Activated naive CD4-positive, alpha-beta T cell (primary cell): ENCODE measurements at places on chromosomes 5 and 9.

DNA sequence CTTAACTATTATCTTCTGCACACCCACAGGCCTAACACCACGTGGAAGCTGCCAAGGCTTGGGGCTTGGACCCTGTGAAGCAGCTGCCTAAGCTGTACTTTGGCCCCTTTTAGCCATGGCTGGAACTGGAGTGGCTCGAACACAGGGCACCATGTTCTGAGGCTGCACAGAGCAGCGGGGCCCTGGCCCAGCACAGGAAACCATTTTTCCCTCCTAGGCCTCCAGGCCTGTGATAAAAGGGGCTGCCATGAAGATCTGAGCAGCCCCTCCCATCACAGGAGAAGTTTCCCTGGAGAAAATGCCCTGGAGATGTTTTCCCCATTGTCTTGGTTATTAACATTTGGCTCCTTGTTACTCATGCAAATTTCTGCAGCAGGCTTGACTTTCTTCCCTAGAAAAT is 126.3 kb downstream of the MELK start:
- no peak for DNase-seq

DNA sequence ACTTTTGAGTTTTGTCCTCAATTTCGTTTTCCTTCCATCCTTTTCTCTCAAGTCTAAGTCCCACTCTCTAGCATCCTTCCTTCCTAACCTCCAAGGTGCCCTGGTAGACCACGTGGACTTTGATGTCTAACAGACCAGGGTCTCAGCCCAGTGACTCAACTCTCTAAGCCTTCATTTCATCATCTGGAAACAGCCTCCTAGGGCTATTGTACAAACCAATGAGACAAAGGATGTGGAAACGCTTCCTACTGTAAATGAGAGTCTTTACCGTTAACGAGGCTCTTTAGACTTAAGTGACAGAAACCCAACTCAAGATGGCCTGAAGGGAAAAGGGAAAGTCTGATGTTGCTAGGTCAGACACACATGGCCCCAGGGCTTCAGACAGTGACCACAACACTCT is 49.2 kb upstream of the CPLX2 start:
- DNase-seq, result no peak

GRCh38 chr5:68538814-68539420 is 323.4 kb downstream of the PIK3R1 start:
- DNase-seq, result no peak

DNA sequence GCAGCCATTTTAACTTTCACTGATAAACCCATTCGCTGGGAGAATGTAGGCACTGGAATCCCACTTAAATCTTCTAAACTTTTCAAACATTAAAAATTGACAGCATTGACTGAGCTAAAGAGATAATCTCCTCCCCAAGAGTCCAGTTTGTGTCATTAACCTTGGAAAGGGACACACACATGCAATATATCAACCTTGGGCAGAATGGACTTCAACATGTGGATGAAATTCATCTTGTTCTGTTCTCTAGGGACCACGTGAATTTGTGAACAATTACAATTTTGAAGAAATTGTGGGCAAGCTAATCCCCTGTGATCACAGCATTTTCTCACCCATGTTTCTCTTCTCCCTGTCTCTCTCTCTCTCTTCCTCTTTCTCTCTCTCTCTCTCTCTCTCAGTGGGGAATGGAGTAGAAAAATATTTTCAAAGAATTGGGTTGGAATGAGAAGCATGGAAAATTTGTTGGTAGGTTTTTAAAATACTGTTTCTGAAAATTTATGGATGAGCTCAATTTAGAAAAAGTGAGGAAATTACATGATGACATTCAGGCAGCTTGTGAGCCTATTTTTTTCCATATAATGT is 553.7 kb downstream of the EBF1 start:
- DNase-seq, result no peak

GRCh38 chr9:106218427-106218826 is 524.1 kb downstream of the TMEM38B start:
- DNase-seq, result no peak

GRCh38 chr5:138502521-138502920 is 37.2 kb downstream of the EGR1 start:
- DNase-seq, result no peak

GRCh38 chr5:66848749-66849641 is 252.8 kb downstream of the MAST4 start:
- no peak for DNase-seq

- DNase-seq, result no peak
These were observed 361.2 kb upstream of the RIOK2 start for GRCh38 chr5:97544240-97544639.

DNA sequence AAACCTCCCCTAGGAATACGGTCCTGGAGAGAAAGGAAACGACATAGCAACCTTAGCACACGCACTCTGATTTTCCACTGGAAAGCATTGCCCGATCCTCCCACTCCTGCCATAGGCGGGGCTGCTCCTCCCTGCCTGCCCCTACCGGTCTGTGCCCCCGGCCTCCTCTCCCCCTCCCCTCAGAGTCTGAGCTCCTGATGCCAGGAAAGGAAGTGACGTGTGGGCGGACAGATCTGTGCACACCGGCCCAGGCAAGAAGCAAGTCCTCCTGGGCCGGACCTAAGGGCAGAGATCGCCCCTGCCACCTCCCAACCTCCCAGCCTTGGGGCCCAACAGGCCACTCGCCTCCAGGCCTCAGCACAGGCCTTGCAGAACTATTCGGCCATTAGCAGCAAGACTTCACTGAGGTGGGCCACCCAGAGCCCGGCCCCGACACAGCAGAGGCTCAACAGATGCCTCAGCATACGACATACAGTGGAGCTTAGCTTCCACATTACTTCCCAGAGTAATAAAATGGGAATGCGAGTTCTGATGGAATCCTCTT is 7.2 kb downstream of the NINJ1 start:
- no peak for DNase-seq

- DNase-seq, result no peak
These were observed 135.5 kb downstream of the CEMIP2 start for GRCh38 chr9:71632776-71633175.

- DNase-seq, result no peak
These were observed 4.8 kb downstream of the DNAH5 start for GRCh38 chr5:13939638-13940037.

DNA sequence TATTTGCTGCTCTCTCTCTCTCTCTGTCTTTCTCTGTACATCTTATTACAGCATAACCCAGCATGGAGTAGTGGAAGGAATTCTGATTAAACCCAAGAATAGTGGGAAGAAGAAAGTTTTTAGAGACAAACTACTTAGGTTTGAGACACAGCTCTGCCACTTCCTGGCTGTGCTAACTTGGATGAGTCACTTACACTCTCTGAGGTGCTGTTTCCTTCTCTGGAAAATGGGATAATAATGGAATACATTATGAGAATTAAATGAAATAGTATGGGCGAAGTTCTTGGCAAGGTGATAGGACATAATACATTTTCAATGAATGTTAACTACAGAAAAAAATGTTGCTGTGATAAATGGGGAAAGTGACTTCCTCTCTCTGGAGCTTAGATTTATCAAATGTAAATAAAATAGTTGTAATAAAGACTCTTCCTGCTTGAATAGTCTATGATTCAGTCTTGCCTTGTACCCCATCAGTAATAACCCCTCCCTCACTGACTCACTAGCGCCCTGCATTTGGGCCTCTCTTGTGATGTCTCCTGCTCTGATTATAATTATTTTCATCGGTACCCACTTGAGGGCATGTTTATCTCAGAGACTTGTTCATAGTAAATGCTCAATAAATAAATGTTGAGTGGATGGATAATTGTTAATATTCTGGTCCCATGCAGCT is 27.6 kb downstream of the KIF4B start:
- no peak for DNase-seq

- no peak for DNase-seq
These were observed 632 bp upstream of the PRKAA1 start for GRCh38 chr5:40798801-40799210.

GRCh38 chr9:83106772-83107171 is 43.8 kb upstream of the RASEF start:
- DNase-seq, result no peak

DNA sequence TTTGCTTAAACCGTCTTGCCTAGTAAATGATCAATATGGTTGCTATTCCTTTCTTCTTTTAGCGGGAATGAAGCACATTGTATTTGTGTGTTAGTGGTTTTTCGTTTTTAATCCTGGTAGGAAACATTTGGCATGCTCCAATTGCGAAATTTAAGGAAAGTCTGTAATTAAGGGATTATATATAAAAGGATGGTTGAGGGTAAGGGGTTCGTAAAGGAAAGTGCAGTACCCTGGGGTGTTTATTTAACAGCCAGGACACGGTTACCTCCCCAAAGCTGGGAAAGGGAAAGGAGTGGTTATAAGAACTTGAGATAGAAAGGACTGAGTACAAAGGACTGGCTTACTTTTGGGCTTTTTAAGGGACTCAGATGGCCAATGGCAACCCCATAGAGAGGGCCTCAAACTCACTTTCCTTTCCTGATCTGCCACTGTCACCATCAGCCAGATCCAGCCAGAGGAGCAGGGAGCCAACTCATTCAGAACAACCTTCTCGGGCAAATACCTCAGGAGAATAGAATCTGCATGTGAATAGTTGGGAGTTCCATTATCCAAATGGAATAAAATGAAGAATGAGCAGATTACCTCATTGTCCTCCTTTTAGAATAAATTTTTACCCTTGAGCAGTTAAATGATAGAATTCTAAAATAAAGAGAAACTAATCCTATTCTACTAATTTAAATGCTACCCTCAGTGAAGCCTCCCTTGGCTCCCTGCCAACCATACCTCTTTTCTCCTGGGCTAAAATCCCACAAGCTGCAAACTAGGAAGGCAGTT is 117.7 kb downstream of the SNCAIP start:
- no peak for DNase-seq

- no peak for DNase-seq
These were observed 10.2 kb upstream of the SEC16A start for GRCh38 chr9:136492978-136493522.

DNA sequence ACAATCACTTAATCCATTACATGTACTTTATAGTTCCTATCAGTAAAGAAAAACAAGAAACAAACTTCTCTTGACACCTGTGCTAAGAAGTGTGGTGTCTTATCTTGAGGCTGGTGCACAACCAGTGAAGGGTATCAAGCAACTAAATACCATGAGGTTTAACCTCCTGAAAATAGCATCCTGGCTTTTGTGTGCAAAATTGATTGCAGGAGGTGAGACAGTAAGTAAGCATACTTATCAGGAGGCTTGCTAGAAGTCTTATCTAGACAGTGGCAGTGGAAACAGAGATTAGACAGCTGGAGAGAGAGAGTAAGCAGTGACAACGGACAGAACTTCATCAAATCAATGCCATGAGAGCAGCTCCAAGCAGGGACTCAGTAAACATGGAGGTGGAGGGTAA is 730.3 kb downstream of the DNAH5 start:
- no peak for DNase-seq

GRCh38 chr5:170296935-170297588 is 515 bp downstream of the LCP2 start:
- DNase-seq, result no peak

- DNase-seq, result no peak
These were observed 84.8 kb upstream of the ITGA1 start for GRCh38 chr5:52702877-52703276.

GRCh38 chr5:157390551-157391297 is 69.3 kb upstream of the NIPAL4 start:
- no peak for DNase-seq

DNA sequence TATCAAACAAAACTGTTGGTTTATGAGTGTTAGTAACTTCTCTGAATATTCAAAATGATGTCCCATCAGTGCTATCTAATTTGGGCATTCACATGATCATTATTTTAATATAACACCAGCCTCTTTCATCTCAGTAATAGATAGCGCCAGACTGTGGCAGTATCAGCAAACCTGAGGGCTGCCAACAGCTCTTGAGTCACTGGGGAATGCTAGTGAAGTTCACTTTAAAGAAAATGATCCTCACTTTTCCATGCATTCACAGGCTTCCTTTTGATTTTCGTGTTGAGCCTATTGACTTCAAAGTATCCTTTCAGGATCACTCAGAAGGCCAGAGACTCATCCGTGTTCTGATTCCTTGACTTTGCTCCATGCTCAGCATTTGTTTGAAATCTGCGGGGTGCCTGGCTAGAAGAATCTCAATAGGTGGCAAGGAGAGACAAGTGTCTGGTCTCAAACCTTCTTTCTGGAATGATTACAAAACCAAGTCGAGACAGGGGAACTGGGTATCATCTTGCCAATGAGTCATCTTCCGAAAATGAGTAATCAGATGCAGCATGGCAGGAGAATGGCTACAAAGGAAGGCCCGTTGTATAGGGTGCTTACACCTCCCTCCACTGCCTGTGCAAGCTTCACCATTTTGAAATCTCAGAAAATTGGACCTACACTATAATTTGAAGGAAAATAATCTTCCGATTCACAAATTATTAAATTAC is 509.1 kb downstream of the RASEF start:
- DNase-seq, result no peak

- no peak for DNase-seq
These were observed 31.1 kb downstream of the MORN5 start for GRCh38 chr9:122190597-122191381.

DNA sequence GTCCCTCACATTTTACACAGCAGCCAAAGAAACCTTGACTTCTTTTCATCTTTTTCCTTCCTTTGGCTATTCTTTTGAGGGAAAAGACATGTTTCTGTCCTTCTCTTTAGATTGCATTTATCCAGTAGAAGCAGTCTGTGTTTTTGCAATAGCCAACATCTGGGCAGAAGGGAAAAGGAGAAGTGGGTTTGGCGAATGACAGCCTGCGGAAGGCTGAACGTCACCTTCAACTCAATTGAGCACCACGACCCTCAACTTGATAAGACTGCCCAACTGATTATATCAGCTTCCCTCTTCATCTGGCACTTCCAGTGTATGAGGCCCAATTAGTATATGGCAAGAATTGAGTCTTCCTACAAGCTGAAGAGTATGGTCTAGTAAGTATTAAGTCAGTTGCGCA is 1997.6 kb upstream of the WWC1 start:
- no peak for DNase-seq

- no peak for DNase-seq
These were observed 2222.7 kb upstream of the WWC1 start for GRCh38 chr5:166068547-166069335.

DNA sequence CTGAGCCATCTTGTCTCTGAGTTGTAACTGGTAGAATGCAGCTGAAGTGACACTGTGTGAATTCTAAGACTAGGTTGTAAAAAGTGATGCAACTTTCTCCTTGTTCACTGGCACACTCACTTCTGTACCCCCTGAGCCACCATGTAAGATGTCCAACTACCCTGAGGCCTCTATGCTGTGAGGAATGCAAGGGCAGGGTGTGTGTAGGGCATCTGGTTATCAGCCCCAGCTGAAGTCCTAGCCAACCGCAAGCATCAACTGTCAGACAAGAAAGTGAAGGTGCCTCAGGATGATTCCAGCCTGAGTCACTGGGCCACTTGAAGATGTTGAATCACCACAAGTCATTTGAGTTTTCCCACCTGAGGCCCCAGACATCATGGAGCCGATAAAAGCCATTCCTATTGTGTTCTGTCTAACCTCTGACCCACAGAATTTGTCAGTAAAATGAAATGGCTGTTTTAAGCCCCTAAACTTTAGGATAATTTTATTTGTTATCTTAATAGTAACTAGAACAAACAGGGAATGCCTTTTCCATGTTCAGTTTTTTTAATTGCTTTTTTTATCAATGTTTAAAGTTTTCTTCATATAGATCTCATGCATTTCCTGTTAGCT is 18.7 kb upstream of the RHOBTB3 start:
- DNase-seq, result no peak
